ENCODE measurements at places on chromosomes 5 and 9. TPM values are rescaled to one million over a fixed set of nuclear protein-coding genes. Genes with fewer than 3 reads are reported as not detected.

GRCh38 chr5:135448071-135448739 is 1.1 kb upstream of the DCANP1 start:
- H3K4me1 ChIP-seq: peaks cover under 1% of the 10 kb centered on the region
- peaks cover 36% of the 10 kb centered on the region for H3K27me3 ChIP-seq

DNA sequence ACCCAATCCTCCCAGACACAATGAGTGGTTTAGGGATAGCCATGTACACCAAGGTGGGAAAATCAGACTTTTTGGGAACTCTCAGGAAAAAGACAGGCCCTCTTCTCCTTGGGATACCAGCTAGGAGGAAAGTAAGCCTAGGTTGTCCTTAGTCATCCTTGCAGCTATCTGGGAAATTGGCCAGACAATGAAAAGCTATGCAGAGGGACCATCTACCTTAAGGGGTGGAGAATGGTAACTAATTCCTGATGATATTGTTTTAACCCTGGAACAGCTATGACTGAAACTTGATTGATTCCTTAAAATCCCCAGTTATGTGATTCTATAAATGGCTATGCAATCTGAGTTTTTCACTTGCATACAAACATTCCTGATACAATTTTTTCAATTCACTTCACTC is 88.9 kb upstream of the BNC2 start:
- H3K36me3 ChIP-seq: no peaks in the 10 kb centered on the region
- H3K27me3 ChIP-seq: no peaks in the 10 kb centered on the region
- H3K4me1 ChIP-seq: no peaks in the 10 kb centered on the region
- H3K4me3 ChIP-seq: no peak overlapping the region

Gene TMC1
- not detected for total RNA-seq

GRCh38 chr5:11357928-11358327 is 546.3 kb downstream of the CTNND2 start:
- H3K36me3 ChIP-seq: no peaks in the 10 kb centered on the region
- DNase-seq: no peak
- H3K4me3 ChIP-seq: no peak overlapping the region
- H3K4me1 ChIP-seq: no peaks in the 10 kb centered on the region
- no peak overlapping the region for H3K27ac ChIP-seq

GRCh38 chr9:1077616-1078015 is 27.5 kb downstream of the DMRT2 start:
- no peak for DNase-seq
- H3K36me3 ChIP-seq: no peaks in the 10 kb centered on the region
- no peaks in the 10 kb centered on the region for H3K4me1 ChIP-seq
- no peak overlapping the region for H3K4me3 ChIP-seq
- no peak overlapping the region for H3K27ac ChIP-seq

Gene COL5A1
- total RNA-seq: 129 TPM

DNA sequence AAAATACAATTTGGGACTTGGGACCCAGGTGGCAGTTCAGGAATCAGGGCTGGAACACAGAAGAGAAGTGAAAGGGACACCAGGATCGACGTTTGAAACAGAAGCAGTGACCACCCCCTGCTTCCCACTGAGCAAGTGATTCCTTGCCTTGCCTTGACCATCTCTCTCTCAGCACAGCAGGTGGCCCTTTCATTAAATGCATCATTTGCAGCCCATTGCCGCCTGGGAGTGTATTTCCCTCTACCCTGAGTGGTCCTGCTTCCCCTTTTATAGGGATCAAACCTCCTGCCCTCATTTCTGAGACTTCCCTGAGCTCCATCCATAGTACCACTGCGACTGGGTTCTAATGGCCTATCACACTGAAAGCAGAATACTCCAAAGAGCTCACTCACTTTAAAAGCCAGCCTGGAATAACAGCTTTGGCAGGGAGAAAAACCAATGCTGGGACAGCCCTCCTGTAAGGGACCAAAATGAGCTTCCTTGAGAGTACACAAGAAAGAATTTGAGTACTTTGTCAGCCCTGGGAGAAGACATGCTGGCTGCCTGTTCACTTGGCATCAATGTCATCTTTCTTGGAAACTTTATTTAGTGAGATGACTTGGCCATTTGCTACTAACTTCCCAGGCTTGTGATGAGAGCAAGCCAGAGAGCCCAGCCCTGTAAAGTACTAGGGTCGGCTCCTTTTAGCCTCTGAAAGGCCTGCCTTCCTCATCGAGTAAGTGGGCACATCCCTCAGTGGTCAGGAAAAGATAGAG is 149.7 kb downstream of the SLIT3 start:
- DNase-seq: no peak
- H3K36me3 ChIP-seq: no peaks in the 10 kb centered on the region
- H3K4me3 ChIP-seq: no peak overlapping the region
- H3K4me1 ChIP-seq: peaks cover 56% of the 10 kb centered on the region
- H3K27ac ChIP-seq: no peak overlapping the region
- H3K27me3 ChIP-seq: no peaks in the 10 kb centered on the region

Gene FOXD4
- 1.5 TPM for total RNA-seq

Gene SLC1A1
- total RNA-seq: 0.57 TPM
